Left lobe of liver (tissue), 2 donors: ENCODE measurements at places on chromosomes 1 and 21. TPM values are rescaled to one million over a fixed set of nuclear protein-coding genes. Genes with fewer than 3 reads are reported as not detected.

DNA sequence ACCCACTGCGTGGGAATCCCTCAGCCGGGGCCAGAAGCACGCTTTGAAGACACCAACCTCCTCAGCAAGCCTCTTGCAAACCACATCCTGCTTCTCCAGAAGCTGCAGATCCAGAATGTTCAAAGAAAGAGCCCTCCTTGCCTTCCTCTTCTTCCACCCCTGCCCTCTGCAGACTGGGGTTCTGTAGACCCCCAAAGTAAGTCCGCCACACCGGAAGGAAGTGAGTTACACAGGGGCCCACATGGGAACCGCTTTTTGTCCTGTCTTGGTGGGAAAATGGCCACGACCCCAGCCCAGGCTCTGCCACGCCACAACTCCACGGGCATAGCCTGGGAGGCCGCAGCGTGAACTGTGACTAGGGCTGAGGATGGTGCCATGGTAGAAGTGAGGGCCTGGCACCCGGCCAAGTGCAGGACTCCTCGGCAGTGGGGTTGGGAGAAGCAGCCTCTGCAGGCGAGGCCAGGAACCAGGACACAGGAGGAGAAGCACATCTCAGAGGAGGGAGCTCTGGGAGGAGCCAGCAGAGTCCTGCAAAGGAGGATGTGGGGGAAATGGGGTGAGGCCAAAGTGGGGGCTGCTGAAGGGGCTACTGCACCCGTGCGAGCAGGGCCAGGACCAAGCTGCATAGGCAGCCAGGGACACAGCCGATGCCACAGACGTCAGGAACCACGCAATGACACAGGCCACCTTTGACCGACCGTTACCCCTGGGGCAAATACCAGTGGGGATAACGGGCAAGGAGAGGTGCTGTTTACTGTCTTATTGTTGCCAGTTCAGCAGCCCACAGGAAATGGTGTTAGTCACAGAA, 30.9 kb downstream of the PDE9A start:
- DNase-seq = no peak

DNA sequence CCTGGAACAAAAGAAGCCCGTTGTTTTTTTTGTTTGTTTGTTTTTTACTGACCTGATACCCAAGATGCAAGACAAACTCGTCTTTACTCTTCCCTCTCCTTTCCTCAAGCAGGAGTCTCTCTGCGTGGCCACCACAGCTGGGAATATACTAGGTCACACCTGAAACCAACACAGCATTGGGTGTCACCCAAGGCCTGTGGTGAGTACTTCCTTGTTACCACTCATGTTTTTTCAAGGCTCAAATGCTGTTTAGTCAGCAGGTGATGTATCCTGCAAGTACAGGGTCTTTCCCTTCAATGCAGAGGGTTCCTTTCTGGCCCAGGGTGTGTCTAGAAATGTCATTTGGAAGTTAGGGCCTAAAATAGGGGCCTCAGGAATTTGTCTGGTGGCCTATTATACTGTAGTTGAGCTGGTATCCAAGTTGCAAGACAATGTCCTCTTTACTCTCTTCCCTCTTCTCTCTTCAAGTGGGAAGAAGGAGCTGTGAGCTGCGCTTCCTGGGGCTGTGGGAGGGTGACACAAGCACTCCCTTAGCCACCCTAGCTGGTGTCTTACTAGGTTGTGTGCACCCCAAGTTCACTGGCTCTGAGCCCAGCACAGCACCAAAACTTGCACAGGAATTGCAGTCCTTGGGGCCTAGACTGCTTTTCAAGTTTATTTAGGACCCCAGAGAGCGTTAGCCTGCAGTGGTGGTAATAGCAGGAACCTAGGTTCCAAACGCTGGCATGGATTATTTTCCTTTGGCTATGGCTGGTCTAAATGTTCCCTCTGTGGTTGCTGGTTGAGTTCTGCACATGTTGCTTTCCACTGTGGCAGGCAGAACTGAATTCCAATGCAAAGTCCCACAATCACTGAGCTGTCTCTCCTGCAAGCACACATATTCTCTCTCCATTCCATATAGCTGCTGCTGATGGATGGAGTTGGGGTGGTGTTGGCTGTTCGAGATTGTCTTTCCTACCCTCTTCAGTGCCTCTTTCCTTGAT, 91.4 kb upstream of the LYPLAL1 start:
- DNase-seq = no peak

LGR6 gene
- 1.4 TPM for total RNA-seq

- DNase-seq = peak; percentile 53
Observed at GRCh38 chr1:20603504-20604464, 14.9 kb downstream of the CDA start.

- no peak for DNase-seq
Observed at GRCh38 chr1:29861446-29861845, 625.1 kb downstream of the PTPRU start.

GRCh38 chr21:39669976-39670661, 57.4 kb downstream of the B3GALT5 start:
- no peak for DNase-seq

DNA sequence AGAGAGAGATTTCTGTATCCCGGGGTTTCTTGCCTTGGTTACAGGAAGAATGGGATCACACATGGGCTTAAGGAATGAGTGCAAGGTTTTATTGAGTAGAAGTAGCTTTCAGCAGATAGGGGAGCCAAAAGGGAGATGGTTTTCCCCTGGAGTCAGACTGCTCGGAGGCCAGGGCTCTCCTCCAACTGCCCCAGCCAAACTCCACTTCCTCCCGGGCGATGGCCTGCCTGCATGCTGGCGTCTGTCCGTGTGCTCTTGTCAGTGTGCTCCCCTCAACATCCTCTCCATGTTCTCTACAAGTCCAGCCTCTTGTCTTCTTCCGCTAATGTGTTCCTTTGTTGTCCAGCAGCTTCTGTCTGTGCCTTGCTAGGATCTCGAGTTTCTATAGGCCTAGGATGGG, 421.3 kb upstream of the ADGRL2 start:
- DNase-seq = no peak

PTGFR gene
- 0.91 TPM for total RNA-seq

RPTN gene
- not detected for total RNA-seq

NHLH1 gene
- 0.10 TPM for total RNA-seq

UBE2U gene
- not detected for total RNA-seq

DNA sequence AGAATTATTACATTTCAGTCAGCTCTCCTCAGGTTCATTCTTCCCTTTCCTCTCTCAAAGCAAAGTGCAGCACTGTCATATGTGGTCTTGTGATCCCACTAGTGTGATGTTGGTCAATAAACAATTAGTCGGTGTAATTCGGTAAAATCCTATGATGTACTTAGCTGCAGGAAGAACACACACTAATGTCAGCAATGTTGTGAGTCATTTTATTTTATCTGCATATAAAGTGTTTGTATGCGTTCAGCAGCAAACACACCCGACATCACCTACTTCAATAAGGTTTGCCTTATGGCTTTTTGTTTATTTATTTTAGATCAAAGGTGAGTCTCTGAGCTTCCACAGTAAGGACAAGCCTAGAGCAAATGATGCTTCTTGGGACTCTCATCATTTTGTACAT, 47.8 kb downstream of the PTPN14 start:
- no peak for DNase-seq

DNA sequence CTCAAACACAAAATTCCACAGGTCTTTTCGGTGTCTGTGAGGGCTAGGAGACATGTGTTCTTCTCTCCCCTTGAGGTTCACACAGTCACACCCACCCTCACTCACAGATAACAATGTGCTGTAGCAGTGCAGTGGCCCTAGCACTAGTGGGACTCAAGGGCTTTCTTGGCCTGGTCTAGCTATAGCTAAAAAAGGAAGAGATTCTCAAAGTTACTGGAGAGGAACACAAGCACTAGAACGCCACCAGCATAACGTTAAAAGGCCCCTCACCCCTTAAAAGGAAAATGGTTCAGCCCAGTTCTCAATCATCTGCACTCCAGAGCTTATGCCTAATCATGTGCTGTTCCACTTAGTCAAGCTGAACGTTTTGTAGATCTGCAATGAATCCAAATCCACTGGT, 39.5 kb downstream of the RGS8 start:
- DNase-seq = no peak
